Transverse colon (tissue), 4 donors: ENCODE measurements at places on chromosomes 6 and 20. TPM values are rescaled to one million over a fixed set of nuclear protein-coding genes. Genes with fewer than 3 reads are reported as not detected.

- peak; percentile 47 for DNase-seq
Observed at GRCh38 chr6:166258854-166259276, 49.3 kb downstream of the PRR18 start.

GRCh38 chr6:119480961-119481497 is 131.5 kb upstream of the MAN1A1 start:
- DNase-seq: no peak

- DNase-seq: no peak
Observed at GRCh38 chr6:150336708-150337107, 32.1 kb upstream of the IYD start.

DNA sequence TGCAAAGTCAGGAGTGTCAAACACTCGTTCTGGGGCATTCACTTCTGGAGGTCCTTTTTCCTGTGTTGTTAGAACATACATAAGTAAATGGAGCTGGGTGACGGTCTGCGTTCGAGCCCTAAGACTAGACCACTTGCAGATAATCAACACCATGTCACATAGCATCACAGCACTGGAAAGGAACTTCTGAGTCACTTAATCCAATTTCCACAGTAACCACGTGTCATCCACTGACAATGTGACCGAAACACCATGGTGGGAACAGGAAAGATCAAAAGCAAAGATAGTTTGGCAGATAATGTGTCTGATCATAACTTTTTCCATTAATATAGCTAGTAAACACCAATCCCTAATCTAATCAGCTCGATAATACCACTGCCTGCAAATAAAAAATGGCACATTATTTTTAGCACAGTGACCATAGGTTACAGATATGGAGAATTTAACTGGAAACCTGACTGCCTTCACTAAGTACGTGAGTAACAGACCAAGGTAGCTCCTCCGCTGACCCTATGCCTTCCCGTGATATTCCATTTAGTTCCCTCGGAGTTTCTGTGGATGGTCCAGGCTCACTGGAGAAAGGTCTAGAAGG is 34.8 kb downstream of the WRNIP1 start:
- DNase-seq: no peak

ZBP1 gene
- not detected for total RNA-seq

TFAP2C gene
- total RNA-seq: 0.95 TPM
